Uterus (tissue), 4 donors: ENCODE measurements at places on chromosomes 1 and 21. TPM values are rescaled to one million over a fixed set of nuclear protein-coding genes. Genes with fewer than 3 reads are reported as not detected.

Gene RGS18
- 2.3 TPM for total RNA-seq

Gene AIRE
- total RNA-seq: 0.21 TPM

Gene NUP133
- total RNA-seq: 44.4 TPM

Gene FCGR3A
- 11.1 TPM for total RNA-seq

Gene CLDN8
- total RNA-seq: not detected

Gene FCER1A
- not detected for total RNA-seq

Gene MYOCOS
- not detected for total RNA-seq

Gene PIP5K1A
- 116 TPM for total RNA-seq

Gene UBE2U
- total RNA-seq: not detected

Gene ZMYND12
- total RNA-seq: not detected

Gene SPRR2E
- not detected for total RNA-seq

Gene HSD11B1
- 2.4 TPM for total RNA-seq

Gene TLR5
- 16.4 TPM for total RNA-seq

Gene PNRC2
- total RNA-seq: 141 TPM

GRCh38 chr1:233446935-233447334 is 119.4 kb downstream of the MAP3K21 start:
- no peak for DNase-seq

- no peak for DNase-seq
Measured at GRCh38 chr1:231214918-231215680, 25.9 kb upstream of the GNPAT start.

- DNase-seq: peak; percentile 22
Measured at GRCh38 chr1:3068564-3069431, at the start of gene PRDM16. Gene PRDM16 (plus strand): TSS chr1:3069203. CDS start chr1:3069260, 57 bp downstream.

- DNase-seq: no peak
Measured at GRCh38 chr1:212609701-212610574, 1.4 kb downstream of the ATF3 start.

GRCh38 chr1:42531043-42531442 is 68.0 kb downstream of the CCDC30 start:
- no peak for DNase-seq

GRCh38 chr1:165424454-165425216 is 20.3 kb downstream of the RXRG start:
- no peak for DNase-seq

DNA sequence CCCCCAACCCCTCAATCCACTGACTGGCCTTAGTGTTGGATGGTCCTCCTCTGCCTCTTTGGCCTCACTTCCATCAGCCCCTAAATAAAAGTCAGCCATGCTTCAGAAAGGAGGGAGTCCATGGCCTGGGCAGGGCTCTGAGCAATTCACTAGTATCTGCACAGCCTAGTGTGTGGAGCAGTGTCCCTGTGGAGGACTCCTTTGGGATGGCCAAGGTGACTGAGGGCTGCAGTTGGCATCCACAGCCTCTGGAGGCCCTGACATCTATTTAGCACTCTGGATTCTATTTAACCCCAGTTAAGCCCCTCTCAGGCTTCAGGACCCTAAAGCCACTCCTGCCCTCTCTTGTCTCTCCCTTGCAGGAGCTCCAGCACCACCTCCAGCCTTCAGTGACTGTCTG is 3.6 kb downstream of the THEM5 start:
- no peak for DNase-seq

GRCh38 chr1:228860911-228861831 is 125.9 kb downstream of the RHOU start:
- DNase-seq: no peak

GRCh38 chr21:39392981-39393380 is 44.1 kb upstream of the HMGN1 start:
- DNase-seq: no peak

DNA sequence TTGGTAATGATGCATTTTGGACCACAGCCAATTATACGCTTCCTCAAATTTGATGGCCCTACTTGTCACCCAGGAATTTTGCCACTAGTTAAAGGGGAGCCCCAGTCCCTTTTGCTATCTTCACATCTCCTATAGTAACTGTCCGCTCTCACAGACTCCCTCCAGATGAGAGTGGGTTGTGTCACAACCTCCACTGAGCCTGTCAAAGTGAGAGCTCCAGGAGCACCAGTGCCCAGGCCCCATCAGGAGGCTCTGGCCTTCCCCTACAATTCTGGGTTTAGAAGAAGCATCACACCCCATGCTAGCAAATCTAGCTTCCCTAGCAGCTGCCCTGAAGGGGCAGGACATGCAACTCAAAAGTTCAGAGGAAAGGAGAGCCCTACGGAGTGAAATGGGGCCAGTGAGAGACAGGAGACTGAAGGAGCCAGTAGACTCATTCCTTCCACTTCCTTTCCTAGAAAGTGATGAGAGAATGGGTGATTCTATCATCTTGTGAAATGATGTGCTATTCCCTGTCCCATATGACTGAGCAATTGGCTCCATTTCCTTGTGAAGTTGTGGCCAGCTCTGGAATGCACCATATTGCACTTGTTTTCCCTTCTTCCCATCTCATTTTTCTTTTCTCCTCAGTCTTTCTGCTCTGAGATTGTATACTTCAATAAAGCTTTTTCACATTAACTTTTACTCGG is 541.3 kb downstream of the DPYD start:
- no peak for DNase-seq

GRCh38 chr21:38916214-38916964 is 110.7 kb downstream of the ETS2 start:
- no peak for DNase-seq

DNA sequence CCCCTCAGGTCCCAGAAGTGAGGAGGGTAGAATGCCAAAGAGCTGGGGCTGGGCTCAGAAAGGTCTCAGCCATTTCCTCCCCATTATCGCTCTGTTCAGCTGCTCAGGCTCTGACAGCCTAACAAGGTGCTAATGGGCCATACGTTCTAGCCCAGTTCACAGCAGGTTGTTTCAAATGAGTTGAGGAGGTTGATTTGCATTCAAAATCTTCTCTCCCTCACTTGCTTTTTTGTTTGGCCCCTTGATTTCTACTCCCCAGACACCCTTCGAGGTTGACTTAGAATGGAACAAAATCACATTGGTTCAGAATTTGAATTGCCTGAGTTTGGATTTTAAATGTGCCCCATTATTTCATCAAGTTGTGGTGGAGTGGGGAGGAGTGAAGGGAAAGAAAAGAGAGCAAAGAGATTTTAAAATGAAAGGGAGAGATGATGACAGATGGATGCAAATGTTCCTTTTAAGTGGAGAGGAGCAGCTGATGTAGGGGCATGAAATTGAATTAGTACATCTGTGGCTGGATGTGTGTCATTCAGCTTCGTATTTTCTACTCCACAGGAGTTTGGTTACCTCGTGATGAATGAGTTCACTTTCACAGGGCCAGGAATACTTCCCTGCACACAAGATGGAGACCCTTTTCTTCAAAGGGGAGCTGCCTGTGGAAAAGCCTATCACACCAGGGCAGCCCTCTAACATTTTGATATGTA is 425.8 kb upstream of the CAMK1G start:
- no peak for DNase-seq

DNA sequence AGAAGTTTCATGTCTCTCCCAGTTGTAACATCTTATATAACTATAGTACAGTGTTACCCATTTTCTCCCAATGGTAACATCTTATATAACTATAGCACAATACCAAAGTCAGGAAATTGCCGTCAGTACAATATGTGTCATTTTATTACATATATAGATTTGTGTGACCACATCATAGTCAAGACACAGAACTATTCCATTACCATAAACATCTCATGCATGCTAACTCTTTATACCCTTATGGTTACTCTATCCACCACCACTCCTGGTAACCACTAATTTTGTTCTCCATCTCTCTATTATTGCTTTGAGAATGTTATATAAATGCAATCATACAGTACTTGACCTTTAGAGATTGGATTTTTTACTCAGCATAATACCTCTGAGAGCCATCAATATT is 120.7 kb downstream of the BACH1 start:
- DNase-seq: no peak

GRCh38 chr1:153626904-153627714 is at the start of gene S100A13:
Gene S100A13 (minus strand): TSS chr1:153627505. CDS start chr1:153626472, 1,033 bp downstream.
- DNase-seq: peak; percentile 84

DNA sequence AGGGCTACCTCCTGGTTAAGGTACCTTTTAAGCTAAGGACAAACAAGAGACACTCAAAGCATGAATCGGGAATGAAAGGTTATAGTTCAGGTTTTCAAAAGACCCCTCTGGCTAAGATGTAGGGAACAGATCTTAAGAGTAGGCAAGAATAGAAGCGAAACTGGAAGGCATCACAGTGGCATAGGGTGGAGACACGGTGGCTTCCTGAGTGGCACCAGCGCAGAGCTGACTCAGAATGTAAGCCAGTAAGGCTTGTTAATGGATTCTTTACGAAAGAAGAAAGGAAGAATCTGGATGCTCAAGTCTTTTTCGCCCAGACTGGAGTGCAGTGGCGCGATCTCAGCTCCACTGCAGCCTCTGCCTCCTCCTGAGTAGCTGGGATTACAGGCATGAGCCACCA is 21.2 kb downstream of the PADI6 start:
- DNase-seq: no peak

- no peak for DNase-seq
Measured at GRCh38 chr1:101522486-101522885, 285.7 kb downstream of the S1PR1 start.

GRCh38 chr1:14956579-14957195 is 196.9 kb upstream of the TMEM51 start:
- DNase-seq: no peak

- DNase-seq: no peak
Measured at GRCh38 chr1:219959540-219960203, 31.3 kb upstream of the SLC30A10 start.

DNA sequence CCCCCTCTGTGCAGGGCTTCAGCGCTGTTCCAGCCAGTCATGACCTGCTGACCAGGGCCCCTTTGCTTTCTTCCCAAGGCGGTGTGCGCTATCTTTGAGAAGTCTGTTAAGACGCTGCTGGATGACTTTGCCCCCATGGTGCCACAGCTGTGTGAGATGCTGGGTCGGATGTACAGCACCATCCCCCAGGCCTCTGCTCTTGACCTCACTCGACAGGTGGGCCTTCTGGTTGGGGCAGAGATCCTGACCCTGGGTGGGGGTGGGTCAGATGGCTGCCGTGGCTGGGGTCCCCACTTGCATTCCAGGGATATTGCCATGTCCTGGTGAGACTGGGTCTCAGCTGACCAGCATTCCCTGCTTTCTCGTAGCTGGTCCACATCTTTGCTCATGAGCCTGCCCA is 9.0 kb upstream of the DPH2 start:
- DNase-seq: no peak

GRCh38 chr1:224377676-224378006 is 21.0 kb downstream of the CNIH4 start:
- no peak for DNase-seq
